ENCODE measurements at places on chromosomes 6 and 20.

- no peak for DNase-seq
Observed at GRCh38 chr20:47466213-47466612, 35.5 kb upstream of the NCOA3 start.

DNA sequence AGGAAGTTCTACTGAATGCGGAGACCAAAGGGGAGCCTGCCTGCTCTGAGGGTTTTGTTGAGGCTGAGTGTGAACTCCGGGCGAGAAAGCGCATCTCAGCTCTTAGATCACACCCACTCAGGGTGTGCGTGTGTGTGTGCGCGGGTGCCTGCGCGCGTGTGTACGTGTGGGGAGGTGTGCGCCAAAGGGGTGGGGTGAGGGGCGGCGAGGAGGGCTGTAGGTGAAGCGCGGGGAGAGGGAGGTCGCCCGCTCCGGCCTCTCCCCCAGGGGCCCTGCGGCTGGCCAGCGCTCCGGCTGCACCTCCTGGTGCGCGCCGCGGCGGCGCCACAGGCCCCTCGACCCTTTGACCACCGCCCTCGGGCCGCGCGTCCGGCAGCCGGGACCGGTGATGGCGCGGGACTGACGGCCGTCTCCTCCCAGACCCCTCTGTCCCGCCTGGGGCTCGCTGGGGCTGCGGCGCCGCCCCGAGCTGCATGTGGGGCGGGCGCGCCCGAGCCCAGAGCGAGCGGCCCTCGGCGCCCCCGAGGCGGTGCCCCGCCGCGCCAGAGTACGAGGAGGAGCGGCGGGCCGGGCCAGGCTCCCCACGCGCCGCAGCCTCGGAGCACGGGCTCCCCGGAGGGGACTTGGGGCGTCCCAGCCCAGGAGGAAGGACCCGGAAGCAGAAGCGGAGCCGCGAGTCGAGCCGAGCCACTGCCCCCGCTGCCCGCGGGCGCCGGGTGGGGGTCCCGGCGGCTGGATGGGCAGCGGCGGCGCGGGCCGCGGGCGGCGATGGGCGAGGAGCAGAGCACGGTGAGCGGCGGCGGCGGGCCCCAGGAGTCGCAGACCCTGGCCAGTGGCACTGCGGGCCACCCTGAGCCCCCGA, at the start of gene RNF217:
RNF217 (plus strand) TSS at position 661 of the 862 bp plus-strand sequence; CDS start at position 769, 108 bp downstream.
- peak; percentile 85 for DNase-seq

- DNase-seq: no peak
Observed at GRCh38 chr6:5482619-5483018, 221.3 kb downstream of the FARS2 start.

GRCh38 chr6:135906542-135906941, 55.0 kb downstream of the PDE7B start:
- no peak for DNase-seq

DNA sequence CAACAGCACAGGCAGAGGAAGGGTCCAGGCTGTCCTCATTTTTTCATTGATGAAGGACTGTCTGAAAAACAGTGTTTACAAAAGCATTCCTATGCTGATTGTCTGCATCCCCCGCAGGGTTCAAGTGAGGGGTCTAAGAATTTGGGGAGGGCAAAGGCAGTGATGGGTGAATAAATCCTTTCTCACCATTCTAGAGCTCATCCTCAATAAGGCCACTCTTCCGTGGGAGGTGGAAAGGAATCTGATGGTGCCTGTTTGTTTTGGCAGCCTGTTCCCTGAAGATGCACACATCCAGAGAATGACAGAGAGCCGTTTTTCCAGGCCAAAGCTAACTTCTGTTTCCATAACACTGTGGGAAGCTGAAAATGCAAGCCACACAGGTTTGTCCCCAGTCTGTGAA, 164.5 kb downstream of the MOXD1 start:
- DNase-seq: no peak

GRCh38 chr6:39836606-39837005, 44.4 kb downstream of the DAAM2 start:
- DNase-seq: no peak

DNA sequence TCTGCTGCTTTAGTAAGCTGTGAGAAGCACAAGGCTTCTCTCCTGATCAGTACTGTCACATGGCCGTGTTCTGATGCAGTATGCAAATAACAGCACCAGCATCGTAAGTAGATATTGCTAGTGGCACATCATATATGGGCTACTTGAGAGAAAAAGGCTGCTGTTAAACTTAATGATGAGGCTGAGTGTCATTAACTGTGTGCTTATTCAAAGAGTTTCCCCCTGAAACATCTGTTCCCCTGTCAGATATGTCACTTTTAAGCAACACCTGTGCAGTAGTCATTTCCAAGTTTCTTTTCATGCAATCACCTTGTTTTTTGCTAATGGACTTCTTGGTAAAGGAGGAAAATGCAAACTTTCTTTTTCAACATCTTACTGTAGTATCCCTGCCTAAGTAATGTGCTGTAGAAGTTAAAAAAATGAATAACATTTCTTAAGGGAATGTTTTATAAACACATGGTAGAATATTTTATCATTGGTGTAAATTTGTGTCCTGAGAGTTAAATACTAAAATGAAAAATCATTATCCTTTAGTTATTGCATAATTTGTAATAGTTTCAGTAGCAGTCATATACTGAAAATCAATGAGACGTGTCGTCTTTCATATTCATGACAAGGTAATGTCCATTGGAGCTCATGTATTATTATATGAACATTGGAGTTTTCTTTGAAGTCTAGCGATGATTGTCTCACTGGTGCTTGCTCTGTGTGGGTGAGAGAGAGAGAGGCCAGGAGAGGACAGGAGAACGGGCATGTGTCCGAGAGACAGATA, 366.3 kb downstream of the CDKAL1 start:
- no peak for DNase-seq

DNA sequence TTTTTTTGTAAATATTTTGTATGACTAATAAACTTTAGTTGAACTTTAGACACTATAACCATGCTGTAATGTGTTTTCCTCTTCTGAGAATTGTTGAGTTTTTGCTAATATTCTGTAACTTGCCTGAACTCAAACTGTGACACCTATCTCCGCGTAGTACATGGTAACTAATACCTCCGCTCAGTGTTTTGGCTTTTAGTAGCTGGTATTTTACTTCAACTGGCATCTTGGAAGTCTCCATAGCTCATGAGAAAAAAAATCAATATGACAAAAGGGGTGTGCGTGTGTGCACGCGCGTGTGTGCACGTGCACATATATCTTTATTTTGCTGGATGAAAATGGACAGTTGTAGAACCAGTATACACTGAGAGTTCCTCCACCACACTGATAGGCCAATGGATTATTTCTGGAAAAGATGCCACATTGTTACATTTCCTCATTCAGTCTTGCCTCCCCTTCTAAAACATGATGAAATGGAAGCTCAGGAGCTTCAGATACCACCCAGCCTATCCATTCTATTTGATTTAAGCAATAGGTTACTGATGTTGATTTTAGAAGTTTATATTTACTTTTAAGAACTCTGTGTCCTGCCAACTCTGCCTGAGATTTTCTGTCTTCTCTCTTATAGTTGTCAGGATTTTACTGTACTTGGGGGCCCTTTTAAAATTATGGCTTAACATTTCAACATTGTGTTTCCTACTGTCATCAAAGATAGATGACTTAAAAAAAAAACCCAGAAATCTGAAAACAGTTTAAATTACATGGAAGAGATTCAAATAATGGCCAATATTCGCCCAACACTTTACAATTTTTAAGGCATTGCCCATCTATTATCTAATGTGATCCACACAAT, 16.3 kb upstream of the ADGRG6 start:
- DNase-seq: no peak

GRCh38 chr6:153062516-153062915, 60.0 kb upstream of the MTRF1L start:
- DNase-seq: no peak

DNA sequence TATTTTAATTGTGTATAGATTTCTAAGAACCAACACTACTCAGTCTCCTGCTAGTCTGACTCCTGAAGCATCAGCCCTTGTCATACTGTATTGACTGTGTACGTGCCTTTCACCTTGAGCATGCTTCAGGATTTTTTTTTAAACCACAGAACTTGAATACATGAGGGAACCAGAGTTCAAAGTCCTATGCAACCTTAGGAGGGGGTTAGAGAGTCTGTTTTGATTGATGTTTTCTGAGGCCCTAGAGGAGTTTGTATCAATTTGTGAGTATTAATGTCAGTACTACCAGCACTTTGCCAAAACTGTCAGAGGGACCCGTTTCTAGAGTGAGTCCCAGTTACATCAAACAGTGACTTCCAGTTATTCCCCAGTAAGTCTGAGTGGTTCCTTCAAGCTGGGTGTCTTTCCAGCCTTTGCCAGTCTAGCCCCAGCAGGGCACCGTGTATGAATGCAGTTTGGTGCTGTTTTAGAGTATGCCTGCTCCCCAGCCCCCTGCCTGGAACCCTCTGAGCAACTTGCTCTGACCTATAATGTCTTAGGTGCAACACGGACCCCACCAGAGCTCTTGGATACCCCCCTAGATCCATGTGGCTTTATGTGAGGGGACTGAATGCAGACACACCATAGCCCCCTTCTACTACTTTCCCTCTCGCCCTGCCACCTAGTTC, 8.5 kb downstream of the TP53INP2 start:
- no peak for DNase-seq

GRCh38 chr20:8073024-8073832, 53.7 kb upstream of the TMX4 start:
- no peak for DNase-seq

GRCh38 chr20:48350313-48350988, 477.3 kb downstream of the PREX1 start:
- no peak for DNase-seq

GRCh38 chr6:148747145-148747470, 278 bp downstream of the UST start:
- peak; percentile 80 for DNase-seq

DNA sequence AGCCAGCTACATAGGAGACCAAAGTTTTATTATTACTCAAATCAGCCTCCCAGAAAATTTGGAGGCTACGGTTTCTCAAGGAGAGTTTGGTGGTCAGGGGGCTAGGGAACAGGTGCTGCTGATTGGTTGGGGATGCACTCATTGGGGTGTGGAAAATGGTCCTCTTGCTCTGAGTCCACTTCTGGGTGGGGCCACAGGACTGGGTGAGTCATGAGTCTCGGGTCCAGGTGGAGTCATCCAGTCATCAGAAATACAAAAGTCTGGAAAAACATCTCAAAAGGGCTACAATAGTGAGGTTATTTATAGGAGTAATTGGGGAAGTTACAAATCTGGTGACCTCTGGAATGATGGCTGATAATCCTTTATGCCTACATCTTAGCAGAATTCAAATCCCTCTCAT, 54.3 kb upstream of the SLC22A16 start:
- DNase-seq: no peak

- DNase-seq: no peak
Observed at GRCh38 chr6:112743323-112743722, 396.2 kb downstream of the RFPL4B start.

DNA sequence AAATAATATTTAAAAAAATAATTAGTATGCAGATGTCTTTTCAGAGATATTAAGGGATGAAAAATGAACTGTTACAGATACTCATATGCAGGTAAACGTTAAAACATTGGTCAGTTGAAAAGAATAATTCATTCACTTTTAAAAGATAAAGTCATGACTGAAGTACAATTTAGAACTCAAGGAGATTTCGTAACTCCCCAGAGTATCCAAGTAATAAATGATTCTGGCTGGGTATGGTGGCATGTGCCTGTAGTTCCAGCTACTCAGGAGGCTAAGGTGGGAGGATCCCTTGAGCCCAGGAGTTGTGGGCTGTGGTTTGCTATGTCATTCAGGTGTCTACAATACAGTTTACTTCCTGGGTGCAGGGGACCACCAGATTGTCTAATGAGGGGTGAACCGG, 122.3 kb upstream of the TMEM181 start:
- DNase-seq: no peak

DNA sequence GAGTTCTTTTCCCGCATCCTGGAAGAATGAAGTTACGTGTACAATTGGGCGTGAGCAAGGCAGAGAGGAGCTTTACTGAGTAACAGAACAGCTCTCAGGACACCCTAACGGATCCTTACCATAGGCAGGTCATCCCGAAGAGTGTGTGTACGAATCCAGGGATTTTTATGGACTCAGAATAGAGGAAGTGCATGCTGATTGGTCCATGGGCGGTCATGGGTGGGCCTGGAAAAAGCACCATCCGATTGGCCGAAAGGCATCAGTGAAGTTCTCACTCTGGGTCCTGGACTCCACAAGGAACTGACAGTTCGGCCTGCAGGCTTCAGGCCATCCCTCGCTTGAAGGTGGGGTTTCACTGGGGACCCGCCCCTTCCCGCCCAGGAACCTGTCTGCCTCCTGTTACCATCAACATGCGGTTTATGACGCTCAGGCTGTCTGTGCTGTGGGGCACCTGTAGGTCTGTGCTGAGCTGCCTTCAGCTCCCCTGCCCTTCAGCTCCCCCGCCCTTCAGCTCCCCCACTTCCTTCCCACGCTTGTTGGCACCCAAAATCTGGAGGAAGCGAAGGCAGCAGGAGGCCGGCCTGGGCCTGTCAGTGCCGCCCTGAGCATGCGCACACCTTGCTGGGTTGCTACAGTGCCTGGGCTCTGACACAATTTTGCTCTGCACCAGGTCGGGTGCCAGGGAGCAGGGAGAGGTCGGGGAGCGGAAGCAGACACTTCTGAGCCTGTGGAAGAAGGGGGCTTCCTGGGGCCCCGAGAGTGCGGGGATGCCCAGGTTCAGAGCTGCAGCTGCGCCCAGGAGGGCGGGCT, 57.9 kb upstream of the MANEA start:
- DNase-seq: no peak

DNA sequence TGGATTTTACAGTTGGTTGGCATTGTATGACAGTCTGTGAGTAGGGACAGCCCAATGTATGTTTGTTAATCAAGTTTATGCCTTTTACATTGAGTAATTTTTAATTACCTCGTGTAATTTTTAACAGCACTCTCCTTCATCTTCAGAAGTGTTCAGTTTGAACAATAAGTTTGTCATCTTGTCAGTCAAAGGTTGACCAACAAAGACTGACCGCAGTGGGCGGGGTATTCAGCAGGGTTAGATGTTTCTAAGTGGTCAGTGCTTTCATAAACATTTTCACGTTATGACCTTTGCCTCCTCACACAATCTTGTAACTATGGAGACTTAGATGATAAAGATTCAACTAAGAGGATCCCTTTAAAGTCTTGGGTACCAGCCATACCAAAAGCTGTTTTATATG, 40.8 kb downstream of the GFRA4 start:
- DNase-seq: no peak

DNA sequence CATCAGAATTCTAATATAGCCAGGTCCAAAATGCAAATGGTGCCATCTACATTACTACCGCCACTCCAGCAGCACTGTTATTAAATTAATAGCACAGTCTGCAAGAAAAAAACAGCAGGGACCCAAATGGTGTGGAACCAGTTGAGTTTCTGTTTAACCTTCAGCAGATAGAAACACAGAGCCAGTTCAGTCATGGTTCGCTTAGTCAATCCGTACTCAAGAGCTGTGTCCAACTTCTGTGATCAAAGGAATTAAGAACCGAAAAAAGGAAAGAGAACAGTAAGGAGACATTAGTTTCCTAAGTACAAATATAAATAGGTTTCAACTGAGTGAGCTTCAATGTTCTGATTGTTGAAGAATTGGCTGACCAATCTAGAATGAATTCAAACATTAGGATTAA, 107.7 kb downstream of the TRDN start:
- DNase-seq: no peak

DNA sequence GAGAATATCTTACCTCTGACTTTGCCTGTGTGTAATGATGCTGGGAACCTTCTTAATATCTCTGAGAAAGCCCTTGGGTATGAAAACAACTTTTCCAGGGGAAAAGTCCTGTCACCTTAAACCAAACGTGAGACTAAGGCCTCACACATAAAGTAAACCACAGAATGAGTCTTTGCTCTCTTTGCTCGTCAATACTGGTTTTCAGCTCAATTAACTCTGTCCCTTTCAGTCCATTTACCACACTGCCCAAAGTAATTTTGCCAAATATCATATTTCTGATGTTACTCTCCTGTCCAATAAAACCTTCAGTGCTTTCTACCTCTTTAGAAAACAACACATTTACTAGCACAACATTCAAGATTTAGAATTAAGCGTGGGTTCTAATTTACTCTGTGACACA, 100.5 kb upstream of the HMGCLL1 start:
- DNase-seq: no peak
